ENCODE measurements at places on chromosomes 3 and 15.

DNA sequence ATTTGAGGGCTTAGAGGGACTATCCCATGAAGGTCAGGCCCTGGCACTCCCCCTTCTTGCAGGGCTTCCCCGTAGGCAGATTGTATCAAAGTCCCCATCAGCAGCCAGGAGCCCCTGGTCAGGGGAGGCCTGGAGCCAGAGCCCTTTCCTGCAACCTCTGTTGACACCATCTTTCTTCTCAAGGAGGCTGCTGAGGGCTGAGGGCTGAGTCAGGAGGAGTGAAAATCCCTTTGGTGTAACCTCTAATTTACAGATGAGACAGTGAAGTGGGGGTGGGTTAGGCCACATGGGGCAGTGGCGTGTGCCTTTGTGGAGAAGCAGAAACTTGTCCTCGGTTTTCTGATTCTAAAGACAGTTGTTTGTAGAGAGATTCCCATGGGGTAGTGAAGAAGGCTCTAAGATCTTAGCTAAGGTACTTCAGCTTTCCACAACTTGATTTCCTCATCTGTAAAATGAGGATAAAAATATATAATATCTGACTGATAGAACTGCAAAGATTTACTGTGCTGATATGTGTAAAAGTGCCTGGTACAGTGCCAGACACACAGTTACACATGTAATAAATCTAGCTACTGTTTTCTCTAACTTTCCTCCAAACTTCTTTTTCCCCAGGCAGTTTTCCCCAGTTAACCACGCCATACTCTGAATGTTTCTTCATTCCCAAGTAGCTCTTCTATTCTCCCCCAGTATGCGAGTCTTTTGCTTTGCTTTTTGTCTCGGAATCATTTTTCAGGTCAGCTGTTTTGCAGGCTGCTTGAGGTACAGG, 249.4 kb upstream of the TPM1 start:
- no peak for DNase-seq

- DNase-seq = peak; percentile 51
Measured at GRCh38 chr3:172562871-172563865, 39.9 kb upstream of the TNFSF10 start.

DNA sequence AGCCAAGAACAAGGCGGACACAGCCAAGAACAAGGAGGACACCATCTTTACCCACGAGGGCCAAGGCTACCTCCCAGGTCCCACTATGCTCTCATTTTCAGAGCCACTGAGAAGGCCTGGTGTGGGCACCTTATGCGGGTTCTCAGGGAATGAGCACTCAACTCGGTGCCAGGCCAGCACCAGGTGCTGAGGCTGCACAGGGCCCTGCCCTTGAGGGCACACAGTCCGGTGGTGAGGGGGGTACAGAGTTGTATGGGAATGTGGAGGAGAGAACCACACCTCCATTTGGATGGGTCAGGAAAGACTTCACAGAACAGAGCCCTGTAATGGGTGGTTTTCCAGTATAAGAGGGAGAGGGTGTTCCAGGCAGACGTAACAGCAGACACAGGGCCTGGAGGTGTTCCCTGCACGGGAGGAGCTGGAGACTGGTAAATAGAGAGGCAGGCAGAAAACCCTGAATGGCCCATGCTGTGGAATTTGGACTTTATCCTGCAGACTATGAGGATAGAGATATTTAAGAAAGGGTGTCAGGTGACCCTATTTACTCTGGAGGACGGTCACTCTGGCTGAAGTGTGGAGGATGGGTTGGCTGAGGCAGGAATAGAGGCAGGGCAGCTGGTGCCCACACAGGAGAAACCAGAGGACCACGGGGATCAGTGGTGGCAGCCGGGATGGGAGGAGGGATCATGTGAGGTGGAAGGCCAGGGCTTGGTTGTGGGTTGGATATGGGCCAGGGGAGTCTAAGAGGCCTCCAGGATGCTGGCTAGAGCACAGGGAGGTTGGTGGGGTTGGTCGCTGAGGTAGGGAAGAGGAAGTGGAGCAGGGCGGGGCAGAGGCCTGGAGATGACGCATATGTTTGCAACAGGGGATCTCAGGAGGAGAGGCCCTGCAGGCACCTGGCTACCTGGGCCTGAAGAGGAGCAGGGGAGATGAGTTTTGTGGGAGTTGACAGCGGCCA, 34.6 kb downstream of the CRABP1 start:
- no peak for DNase-seq

GRCh38 chr3:8578282-8578681, 66.3 kb downstream of the SSUH2 start:
- DNase-seq = no peak

GRCh38 chr15:31317421-31318327, 9.0 kb upstream of the KLF13 start:
- no peak for DNase-seq

DNA sequence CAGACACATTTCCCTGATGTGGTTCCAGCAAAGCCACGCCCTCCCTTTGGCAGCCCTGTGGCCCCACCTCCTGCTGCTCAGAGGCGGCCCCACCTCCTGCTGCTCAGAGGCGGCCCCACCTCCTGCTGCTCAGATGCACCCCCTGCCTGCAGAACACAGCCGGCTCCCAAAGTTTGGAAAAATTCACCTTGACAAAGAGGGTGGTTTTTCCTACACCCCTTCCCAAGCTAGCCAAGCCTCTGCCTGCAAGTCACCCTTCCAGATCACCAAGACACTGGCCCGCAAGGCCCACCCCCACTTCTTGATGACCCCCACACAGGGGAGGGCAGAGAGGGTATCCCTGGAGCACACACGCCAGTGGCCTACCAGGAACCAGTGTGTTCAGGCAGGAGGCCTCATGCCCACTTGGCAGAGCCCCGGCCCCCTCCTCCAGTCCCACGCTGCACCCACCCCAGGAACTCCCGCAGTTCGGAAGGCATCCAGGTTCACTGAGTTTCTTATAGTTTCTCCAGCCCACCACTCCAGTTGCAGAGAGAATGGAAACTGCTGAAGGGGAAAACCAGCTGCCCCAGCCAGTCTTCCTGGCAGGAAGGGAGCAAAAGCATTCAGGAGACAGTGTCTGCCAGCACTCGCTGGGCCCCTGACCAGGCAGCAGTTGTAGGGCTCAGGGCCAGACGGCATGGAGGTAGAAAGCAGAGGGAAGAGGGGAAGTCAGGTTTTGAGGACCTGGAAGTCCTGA, 2.3 kb upstream of the HAPLN3 start:
- DNase-seq = peak; percentile 82

GRCh38 chr3:77407441-77407840, 367.5 kb downstream of the ROBO2 start:
- DNase-seq = no peak
